ENCODE measurements at places on chromosomes 5 and 9. TPM values are rescaled to one million over a fixed set of nuclear protein-coding genes. Genes with fewer than 3 reads are reported as not detected.

GRCh38 chr9:115063058-115063845 is 54.7 kb downstream of the TNC start:
- no peak for ATAC-seq

- ATAC-seq = no peak
Measured at GRCh38 chr5:37532976-37533740, 154.0 kb downstream of the WDR70 start.

DNA sequence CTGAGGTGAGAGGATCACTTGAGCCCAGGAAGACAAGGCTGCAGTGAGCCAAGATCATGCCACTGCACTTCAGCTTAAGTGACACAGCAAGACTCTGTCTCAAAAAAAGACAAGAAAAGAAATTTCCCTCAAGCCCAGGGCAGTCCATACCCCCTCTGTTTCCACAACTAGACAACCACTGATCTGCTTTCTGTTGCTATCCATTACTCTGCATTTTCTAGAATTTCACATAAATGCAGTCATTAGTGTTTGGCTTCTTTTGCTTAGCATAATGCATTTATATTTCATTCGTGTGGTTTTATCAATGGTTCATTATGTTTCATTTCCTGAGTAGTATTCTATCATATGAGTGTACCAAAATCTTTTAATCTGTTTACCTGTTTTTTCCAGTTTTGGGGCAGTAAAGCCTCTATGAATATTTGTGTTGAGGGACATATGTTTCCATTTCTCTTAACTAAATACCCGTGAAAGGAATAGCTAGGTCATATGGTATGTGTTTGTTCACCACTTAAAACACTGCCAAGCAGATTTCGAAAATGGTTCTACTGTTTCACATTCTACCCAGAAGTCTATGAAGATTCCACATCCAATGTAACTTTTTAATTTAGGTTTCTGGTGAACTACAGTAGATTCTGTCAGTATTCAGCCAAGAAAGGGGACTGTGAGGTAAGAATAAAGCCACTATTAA is 271.8 kb downstream of the ZNF608 start:
- ATAC-seq = no peak

- peak; percentile 53 for ATAC-seq
Measured at GRCh38 chr5:142151436-142152383, 43.1 kb downstream of the NDFIP1 start.

DNA sequence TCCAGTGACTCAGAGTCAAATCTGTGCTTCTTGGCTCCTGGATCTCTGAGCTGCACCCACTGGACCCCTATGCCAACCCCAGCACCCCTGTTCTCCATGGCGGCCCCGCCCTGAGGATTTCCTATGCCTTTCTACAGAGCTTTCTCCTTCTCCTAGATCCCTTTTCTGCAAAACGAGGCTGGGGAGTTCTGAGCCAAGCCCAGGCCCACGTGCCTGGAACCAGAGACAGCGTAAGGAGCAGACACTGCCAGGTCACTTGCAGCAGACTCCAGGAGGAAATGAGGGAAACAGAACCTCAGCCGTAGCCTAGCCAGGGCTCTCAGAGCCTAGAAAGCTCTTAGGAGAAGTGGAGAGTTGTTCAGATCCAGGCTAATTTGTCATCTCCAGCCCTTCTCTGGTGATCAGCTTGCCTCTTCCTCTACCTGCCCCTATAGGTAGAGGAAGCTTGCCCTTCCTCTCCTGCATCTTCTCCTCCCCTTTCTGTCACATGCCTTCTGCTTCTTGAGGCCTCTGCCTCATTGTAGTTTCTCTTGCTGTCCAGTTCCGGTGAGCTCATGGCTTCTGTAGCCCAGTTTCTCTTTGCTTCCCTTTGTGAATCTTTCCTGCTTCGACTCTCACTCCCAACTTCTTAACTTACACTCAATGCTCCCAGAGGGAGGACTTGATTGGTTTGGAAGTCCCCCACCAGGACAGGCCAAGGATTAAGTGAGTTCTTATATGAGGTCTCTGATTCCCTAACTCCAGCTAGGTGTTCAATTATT is 163.4 kb downstream of the RGS3 start:
- no peak for ATAC-seq

Gene ROR2
- 0.08 TPM for total RNA-seq

Data from activated T-helper 17 cell treated with anti-CD3 and anti-CD28 coated beads, Interleukin-2, amount 50 U/mL, for 72 hours (primary cell).